ENCODE measurements at places on chromosomes 5 and 9. TPM values are rescaled to one million over a fixed set of nuclear protein-coding genes. Genes with fewer than 3 reads are reported as not detected.

DNA sequence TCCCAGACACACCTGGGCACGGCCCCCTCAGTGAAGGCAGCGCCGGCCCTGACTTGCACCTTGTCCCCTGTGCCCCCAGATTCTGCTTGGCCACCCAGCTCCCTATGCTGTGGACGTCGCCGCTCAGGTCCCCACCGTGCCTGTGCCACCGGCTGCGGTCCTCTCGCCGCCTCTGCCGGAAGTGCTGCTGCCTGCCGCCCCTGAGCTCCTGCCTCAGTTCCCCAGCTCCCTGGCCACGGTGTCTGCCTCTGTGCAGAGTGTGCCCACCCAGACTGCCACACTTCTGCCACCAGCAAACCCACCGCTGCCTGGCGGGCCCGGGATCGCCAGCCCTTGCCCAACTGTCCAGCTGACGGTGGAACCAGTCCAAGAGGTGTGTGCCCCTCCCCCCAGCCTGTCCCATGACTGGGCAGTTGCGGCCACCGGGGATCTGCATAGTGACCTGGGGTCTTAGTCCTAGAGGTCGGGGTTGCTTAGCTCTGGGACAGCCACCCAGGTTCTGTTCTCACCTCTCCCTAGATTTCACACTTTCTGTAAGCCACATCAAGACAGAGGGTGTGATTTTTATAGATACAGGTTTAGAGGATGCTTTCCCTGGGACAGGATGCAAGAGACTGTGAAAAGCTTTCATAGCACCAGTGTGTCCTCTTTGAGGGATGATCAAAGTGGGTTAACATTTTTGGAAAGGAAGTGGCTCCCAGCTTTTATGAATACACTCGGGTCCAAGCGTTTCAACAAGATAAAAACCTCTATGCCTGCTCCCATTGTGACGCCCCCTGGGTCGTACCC, 78.0 kb downstream of the WNK2 start:
- peak; percentile 67 for DNase-seq

DNA sequence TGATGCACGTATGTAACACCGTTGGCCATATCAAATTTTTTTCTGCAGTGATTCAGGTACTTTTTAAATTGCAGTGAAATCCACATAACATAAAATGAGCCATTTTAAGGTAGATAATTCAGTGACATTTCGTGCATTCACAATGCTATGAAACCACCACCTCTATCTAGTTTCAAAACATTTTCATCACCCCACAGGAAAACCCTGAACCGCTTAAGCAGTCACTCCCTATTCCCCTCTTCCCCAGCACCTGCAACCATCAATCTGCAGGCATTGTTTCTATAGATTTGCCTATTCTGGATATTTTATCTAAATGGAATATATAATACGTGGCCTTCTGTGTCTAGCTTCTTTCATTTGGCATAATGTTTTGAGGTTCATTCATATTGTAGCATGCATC, 79.2 kb downstream of the BOD1 start:
- no peak for DNase-seq

The MAMDC4 gene
- total RNA-seq = 12.8 TPM

GRCh38 chr9:70533492-70533891, 119.0 kb upstream of the KLF9 start:
- no peak for DNase-seq

DNA sequence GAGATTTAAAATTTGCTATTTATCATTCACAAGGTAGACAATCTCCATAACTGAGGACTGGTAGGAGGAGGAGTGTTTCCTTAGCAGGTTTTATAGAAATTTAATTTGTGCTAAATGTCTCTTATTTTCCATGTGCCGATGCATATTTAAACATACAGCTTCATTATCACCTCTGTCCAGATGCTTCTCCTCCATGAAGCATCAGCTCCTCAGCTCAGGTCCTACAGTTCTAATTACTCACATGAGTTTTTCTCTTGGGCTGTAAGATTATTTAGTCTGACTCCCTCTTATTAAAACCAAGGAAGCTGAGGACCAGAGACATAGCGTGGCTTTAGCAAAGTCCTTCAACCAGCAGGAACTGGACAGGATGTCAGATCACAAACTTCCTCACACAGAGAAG, 300.2 kb upstream of the PANK3 start:
- no peak for DNase-seq

The ABITRAM gene
- 16.0 TPM for total RNA-seq

The CDC25C gene
- total RNA-seq = 0.24 TPM

- no peak for DNase-seq
These were observed 348.1 kb downstream of the ARL15 start for GRCh38 chr5:53962306-53962705.

DNA sequence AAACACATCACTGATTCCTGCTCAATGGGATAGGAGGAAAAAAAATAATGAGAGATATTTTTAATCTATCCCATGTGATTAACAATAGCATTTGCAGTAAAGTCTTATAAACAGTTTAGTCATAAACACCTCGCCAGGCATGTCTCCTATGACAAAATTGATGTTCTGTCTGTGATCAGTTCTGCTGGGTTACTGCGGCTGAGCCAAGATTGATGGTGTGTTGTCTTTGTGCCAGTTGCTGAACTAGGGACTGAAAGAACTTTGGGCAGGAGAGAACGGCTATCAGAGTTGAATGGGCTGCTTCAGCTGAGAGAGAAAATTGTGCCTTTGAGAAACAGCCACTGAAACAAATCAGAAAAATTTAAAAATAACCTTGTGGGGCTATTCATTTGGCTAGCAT, 37.3 kb upstream of the MAMDC2 start:
- no peak for DNase-seq

DNA sequence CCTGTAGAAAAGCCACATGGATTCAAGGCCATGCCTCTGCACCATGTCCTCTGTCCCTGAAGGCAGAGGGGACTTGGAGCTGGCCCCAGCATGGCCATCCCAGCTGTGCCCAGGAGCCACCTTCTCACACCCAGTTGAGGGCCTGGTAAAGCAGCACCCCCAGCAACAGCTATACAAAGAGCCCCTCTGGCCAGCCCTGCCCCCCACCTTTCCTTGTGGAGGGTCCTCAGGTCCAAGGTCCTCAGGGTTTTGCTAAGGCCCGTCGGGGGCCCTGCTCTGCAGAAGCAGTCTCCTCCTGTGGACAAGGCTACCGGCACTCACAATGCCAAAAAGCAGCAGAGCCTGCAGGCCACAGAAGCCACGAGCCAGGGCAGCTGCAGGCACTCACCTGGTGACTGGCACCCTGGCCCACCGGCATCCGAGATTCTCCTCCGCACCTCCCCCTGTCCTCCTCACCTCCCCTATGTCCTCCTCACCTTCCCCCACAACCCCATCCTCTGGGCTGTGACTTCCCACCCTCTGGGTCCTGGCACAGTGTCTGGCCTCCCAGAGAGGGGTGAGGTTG, 39.9 kb upstream of the LPCAT1 start:
- no peak for DNase-seq

DNA sequence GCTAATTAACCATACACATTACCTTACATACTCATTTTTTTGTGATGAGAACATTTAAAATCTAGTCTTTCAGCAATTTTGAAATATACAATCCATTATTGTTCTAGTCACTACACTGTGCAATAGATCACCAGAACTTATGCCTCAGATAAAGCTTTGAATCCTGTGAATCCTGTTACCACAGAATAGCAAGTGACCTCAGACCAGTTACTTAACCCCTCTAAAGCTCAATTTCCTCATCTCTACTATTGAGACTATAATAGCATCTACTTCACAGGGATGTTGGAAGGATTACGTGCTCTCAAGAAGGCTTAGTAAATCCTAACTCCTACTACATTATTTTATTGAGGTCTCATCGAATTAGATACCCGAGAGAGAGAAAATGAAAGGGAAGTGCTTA, 60.2 kb upstream of the PIP5K1B start:
- no peak for DNase-seq

- DNase-seq = no peak
These were observed 150.4 kb downstream of the RGS3 start for GRCh38 chr9:113613815-113614413.

DNA sequence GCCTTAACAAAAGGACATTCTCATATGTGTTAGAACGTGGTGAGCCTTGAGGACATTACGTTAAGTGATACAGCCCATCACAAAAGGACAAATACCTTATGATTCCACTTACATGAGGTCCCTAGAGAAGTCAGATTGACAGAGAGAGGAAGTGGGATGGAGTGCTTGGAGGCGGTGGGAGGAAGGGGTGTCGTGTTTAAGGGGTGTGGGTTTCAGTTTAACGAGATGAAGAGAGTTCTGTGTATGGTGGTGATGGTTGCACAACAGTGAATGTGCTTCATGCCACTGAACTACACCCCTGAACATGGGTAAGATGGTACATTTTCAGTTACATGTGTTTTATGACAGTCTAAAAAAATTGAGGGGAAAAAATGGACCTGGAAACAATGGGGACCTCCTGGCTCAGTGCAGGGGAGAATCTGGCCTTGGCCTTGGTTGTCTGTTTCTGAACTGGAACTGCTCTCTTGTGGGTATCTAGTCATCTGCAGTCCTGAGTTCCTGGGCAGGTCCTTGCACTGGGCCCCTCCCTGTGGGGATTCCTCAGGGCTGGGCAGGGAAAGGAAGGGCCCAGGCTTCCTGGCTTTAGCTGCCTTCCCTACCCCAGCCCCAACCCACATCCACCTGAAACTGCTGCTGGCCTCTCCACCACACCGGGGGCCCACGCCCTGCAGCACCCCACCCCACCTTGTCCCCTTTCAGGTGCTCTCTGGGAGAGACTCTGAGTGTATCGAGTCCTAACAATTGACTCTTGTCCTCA, 17.8 kb downstream of the LRRC8A start:
- no peak for DNase-seq

GRCh38 chr9:92432350-92432749, 8.1 kb upstream of the OMD start:
- DNase-seq = no peak

DNA sequence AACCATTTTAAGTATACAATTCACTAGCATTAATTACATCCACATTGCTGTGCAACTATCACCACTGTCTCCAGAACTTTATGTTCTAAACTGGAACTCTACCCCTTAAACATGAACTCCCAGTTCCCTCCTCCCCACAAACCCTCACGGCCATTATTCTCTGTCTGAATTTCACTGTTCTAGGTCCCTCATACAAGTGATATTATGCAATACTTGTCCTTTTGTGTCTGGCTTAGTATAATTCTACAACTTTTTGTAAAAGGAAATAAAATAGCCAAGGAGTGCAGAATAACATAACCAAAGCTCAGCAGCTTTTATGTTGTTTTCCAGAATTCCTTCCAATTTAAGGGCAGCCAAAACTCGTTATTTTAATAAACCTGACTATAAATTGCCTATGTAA, 53.2 kb downstream of the NAA35 start:
- DNase-seq = no peak

GRCh38 chr5:1732238-1732941, 67.2 kb downstream of the MRPL36 start:
- DNase-seq = no peak

DNA sequence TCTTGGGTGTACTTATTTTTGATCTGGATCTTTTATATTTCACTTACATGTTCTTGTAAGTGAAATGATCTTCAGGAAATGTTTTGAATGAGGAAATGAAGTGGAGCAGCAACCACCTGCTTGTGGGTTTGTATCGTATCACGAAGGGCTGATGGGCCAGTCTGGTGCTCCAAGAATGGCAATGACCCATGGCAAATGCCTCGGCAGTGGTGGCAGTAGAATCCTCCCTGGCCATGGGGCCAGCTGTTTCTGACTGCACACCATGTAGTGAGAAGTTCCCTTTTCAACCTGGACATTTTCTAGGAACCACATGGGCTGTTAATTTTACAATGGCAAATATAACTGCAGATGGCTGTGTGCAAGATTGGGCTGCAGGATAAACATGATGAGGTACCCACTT, 29.9 kb downstream of the MAT2B start:
- no peak for DNase-seq

The GFI1B gene
- 0.43 TPM for total RNA-seq

- DNase-seq = no peak
These were observed 119.5 kb upstream of the PLCXD3 start for GRCh38 chr5:41629897-41630296.

DNA sequence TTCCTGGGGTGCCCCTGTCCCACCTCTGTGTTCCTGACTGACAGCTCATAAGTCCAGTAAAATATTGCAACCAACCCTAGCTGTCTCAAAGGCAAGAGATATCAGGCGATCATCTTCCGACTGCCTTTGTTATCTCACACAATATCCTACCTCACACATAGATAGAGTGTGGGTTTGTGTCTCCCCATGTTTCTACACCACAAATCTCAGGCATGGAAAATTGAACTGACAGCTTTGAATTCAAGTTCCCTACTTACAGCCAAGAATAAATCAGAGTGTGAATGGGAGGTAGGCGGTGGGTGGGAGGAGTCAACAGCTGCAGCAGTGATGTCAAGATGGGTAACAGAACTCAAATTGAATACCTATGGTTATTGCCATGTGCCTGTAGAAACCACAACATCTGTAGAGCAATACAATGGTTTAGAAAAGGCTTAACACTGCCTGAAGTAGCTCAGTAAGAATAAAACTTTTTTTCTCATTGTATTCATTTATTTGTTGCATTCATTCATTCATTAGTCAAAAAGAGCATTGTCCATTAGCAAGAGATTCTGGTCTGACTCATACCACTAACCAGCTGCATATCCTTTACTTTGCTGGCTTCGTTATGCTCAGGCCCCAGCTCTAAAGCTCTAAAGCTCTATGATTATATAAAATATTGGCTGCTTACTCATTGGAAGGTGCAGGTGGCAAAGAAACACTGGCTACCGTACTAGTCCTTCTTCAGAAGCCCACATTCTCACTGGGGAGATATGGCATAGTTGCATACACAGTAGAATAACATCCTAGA, 108.2 kb upstream of the DMAC1 start:
- no peak for DNase-seq

- peak; percentile 86 for DNase-seq
These were observed 7.8 kb downstream of the EXOSC2 start for GRCh38 chr9:130701059-130702022.

GRCh38 chr5:161373345-161373707, 173.2 kb downstream of the GABRB2 start:
- DNase-seq = no peak

The PPP1R2B gene
- not detected for total RNA-seq

- DNase-seq = no peak
These were observed 120.6 kb downstream of the TMEM167A start for GRCh38 chr5:82956600-82956999.

DNA sequence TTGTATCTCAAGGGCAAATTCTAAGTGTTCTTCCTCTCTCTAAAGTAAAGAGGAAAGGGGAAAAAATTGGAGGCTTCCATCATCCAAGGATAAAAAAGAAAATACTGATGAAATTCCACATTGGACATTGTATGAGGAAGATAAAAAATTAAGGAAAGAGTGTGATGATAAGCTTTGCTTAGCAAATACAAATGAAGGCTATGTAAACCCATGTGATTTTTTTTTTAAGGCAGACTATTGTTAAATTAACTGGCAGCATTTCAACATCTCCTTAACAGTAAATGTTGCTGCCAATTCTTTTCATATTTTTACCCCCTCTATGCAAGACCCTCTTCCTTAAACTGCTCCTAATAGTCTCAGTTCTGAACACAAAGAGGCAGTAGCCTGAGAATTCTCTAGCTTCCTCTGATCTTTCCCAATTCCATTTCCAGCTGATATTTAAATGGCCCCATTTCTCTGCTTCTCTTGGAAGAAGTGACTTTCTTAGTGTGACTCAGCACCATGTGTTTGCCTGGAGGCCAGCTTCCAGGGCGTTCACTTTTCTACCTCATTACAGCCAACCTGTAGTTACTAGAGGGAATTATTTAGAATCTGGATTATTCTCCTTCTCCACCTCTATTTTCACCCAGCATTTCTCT, 159.7 kb downstream of the TLE1 start:
- no peak for DNase-seq

GRCh38 chr9:12797037-12797436, 22.2 kb downstream of the LURAP1L start:
- DNase-seq = no peak

- no peak for DNase-seq
These were observed 8.3 kb downstream of the FOXD1 start for GRCh38 chr5:73440262-73440661.
